ENCODE measurements at places on chromosomes 2 and 18.
A peak's percentile ranks its signal among the peaks of the same experiment; 100 is the strongest.

GRCh38 chr2:150676747-150677383 is 189.4 kb upstream of the RND3 start:
- DNase-seq: no peak
- H3K4me3 ChIP-seq: no peak overlapping the region
- H3K27ac ChIP-seq: no peak overlapping the region
- H3K27me3 ChIP-seq: no peaks in the 10 kb centered on the region

DNA sequence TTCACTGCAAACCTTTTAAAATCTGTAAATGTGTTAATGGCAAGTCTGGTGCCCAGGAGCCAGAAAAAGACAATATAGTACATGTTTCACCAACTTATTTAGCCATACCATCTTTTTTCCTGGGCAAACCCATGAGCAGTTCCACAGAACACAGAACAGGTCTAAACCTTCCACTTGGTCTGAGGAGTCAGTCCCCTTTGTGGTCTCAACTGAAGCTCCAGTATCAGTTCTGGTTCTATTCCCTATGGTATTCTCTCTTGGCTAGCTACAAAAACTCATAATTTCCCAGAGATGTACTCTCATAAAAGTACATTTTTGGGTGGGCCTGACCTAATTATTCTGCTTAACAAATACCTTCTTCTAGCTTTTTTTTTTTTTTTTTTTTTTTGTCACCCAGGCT is 31.2 kb downstream of the STK17B start:
- peaks cover 56% of the 10 kb centered on the region for H3K36me3 ChIP-seq
- H3K4me1 ChIP-seq: peaks cover 11% of the 10 kb centered on the region
- H3K27ac ChIP-seq: peak overlapping the region; percentile 83
- no peaks in the 10 kb centered on the region for H3K27me3 ChIP-seq
- peak overlapping the region; percentile 30 for H3K4me3 ChIP-seq
- no peak for DNase-seq

- H3K27ac ChIP-seq: no peak overlapping the region
- H3K4me1 ChIP-seq: peaks cover 33% of the 10 kb centered on the region
- no peak overlapping the region for H3K4me3 ChIP-seq
- H3K27me3 ChIP-seq: no peaks in the 10 kb centered on the region
Observed at GRCh38 chr2:127877626-127878025, 8.1 kb downstream of the AMMECR1L start.

GRCh38 chr2:86053166-86053565 is 52.5 kb downstream of the POLR1A start:
- H3K27me3 ChIP-seq: no peaks in the 10 kb centered on the region
- peaks cover 45% of the 10 kb centered on the region for H3K36me3 ChIP-seq
- H3K27ac ChIP-seq: no peak overlapping the region
- no peak overlapping the region for H3K4me3 ChIP-seq
- DNase-seq: no peak

- H3K36me3 ChIP-seq: peaks cover 31% of the 10 kb centered on the region
- no peak overlapping the region for H3K4me3 ChIP-seq
- peaks cover 89% of the 10 kb centered on the region for H3K4me1 ChIP-seq
- no peaks in the 10 kb centered on the region for H3K27me3 ChIP-seq
Observed at GRCh38 chr2:237670641-237671040, 43.3 kb downstream of the LRRFIP1 start.

GRCh38 chr2:224910574-224910925 is 131.7 kb downstream of the DOCK10 start:
- peaks cover 26% of the 10 kb centered on the region for H3K4me1 ChIP-seq
- peaks cover 47% of the 10 kb centered on the region for H3K36me3 ChIP-seq
- H3K4me3 ChIP-seq: no peak overlapping the region
- no peaks in the 10 kb centered on the region for H3K27me3 ChIP-seq
- H3K27ac ChIP-seq: peak overlapping the region; percentile 38
- DNase-seq: no peak

GRCh38 chr18:47619771-47620448 is 310.5 kb downstream of the SMAD2 start:
- H3K4me3 ChIP-seq: no peak overlapping the region
- H3K27ac ChIP-seq: no peak overlapping the region
- H3K27me3 ChIP-seq: peaks cover 38% of the 10 kb centered on the region

DNA sequence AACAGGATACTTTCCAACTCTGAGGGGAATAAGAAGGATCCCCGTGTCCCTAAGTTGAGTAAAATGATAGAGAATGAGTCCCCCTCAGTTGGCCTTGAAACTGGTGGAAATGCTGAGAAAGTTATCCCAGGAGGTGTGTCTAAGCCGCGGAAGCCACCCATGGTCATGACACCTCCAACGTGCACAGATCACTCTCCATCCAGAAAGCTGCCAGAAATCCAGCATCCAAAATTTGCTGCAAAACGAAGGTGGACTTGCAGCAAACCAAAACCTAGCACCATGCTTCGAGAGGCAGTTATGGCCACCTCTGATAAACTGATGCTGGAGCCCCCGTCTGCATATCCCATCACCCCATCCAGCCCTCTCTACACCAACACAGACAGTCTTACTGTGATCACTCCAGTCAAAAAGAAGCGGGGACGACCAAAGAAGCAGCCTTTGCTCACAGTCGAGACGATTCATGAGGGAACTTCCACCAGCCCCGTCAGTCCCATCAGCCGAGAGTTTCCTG is 270.1 kb downstream of the SETBP1 start:
- peaks cover 67% of the 10 kb centered on the region for H3K36me3 ChIP-seq
- H3K27me3 ChIP-seq: no peaks in the 10 kb centered on the region
- DNase-seq: no peak
- peaks cover 14% of the 10 kb centered on the region for H3K4me1 ChIP-seq

DNA sequence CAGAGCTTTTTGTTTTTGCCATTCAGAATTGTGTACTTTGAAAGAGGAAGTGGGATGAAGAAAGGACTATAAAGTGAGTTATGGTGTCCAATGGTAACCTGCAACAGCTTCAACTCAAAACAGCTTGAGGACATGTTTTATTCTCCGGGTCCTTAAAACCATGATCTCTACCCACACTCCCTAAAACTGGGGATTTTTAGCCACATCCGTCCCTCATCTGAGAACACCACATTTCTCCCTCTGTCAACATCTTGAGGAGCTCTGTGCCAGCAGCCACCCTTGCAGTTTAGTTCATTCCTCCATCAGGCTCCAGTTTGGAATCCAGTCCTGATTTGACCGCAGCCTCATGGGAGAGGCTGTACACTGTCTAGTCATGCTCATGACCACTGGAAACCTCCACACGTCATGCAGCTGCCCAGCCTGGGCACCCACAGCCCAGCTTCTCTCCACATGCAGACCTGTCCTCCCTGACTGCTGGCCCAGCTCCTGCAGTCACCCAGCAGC is 62.6 kb downstream of the C18orf63 start:
- no peak for DNase-seq
- peaks cover 7% of the 10 kb centered on the region for H3K4me1 ChIP-seq
- no peak overlapping the region for H3K27ac ChIP-seq
- peaks cover 3% of the 10 kb centered on the region for H3K36me3 ChIP-seq

DNA sequence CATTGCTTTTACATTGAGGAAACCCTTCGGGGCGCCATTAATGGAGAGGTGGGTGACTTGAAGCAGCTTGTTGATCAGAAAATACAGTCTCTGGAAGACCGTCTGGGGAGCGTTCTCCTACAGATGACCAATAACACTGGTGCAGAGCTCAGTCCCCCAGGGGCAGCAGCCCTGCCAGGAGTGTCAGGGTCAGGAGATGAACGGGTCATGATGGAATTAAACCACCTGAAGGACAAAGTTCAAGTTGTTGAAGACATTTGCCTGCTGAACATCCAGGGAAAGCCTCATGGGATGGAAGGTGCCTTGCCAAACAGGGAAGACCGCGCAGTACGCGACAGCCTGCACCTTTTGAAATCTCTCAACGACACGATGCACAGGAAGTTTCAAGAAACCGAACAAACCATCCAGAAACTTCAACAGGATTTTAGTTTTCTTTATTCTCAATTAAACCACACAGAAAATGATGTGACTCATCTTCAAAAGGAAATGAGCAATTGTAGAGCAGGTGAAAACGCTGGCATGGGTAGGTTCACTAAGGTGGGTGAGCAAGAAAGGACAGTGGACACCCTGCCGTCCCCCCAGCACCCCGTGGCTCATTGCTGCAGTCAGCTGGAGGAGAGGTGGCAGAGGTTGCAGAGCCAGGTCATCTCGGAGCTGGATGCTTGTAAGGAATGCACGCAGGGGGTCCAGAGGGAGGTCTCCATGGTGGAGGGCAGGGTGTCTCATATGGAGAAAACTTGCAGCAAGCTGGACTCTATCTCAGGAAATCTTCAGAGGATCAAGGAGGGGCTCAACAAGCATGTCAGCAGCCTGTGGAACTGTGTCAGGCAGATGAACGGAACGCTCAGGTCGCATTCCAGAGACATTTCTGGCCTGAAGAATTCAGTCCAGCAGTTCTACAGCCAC is 45.0 kb downstream of the EMILIN2 start:
- H3K36me3 ChIP-seq: peaks cover 71% of the 10 kb centered on the region
- no peaks in the 10 kb centered on the region for H3K4me1 ChIP-seq
- H3K27ac ChIP-seq: no peak overlapping the region

DNA sequence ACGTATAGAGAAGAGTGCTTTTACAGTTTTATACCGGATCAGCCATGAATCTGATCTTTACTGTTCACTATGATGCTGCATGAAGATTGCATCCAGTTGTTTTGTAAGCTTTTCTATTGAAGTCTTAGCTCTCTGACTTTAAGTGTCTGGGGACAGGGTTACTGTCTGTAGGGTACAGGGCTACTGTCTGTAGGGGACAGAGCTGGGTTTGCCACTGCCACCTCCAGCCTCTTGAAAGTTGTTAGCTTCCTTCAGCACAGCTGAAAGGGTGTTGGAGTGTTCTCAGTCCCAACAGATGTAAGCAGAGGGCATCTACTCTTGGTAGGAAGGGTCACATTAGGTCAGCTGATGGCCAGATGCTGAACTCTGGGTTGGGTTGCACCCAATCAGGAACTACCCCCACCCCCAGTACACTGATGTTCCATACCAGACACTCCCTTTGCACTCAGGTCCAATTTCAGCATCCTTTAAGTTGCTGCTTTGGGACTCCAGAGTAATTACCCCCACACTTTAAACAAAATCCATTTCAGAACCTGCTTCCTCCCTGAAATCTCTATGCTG is 58.0 kb downstream of the MYL12B start:
- H3K4me3 ChIP-seq: no peak overlapping the region
- H3K27ac ChIP-seq: no peak overlapping the region
- peaks cover 7% of the 10 kb centered on the region for H3K27me3 ChIP-seq
- peaks cover 3% of the 10 kb centered on the region for H3K36me3 ChIP-seq
- H3K4me1 ChIP-seq: peaks cover 16% of the 10 kb centered on the region

DNA sequence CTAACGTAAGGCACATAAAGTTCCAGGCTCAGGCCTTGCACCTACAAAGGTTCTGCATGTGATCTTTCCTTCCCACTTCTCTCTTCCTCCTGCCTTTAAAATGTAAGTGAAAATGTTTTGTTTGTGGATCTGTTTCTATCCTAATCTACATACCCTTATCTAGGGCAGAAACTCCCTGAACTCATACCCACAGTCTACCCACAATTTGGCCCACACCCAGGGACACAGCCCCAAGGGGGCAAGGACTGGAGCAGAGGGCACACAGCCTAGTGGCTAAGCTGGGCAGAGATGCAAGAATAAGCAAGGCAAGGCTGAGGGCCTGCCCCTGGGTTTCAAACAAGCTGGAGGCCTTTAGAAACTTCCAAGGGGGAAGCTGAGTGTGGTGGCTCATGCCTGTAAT is 71.0 kb downstream of the HS1BP3 start:
- peaks cover 1% of the 10 kb centered on the region for H3K36me3 ChIP-seq
- H3K27me3 ChIP-seq: no peaks in the 10 kb centered on the region
- peaks cover 55% of the 10 kb centered on the region for H3K4me1 ChIP-seq
- DNase-seq: peak; percentile 23

GRCh38 chr18:58796220-58796619 is 68.5 kb upstream of the ZNF532 start:
- no peak for DNase-seq
- H3K4me3 ChIP-seq: no peak overlapping the region
- no peaks in the 10 kb centered on the region for H3K27me3 ChIP-seq
- no peak overlapping the region for H3K27ac ChIP-seq
- H3K36me3 ChIP-seq: no peaks in the 10 kb centered on the region

- no peak for DNase-seq
- H3K27me3 ChIP-seq: peaks cover 5% of the 10 kb centered on the region
- H3K36me3 ChIP-seq: no peaks in the 10 kb centered on the region
- no peak overlapping the region for H3K27ac ChIP-seq
- no peak overlapping the region for H3K4me3 ChIP-seq
- no peaks in the 10 kb centered on the region for H3K4me1 ChIP-seq
Observed at GRCh38 chr18:6561420-6561861, 146.7 kb upstream of the L3MBTL4 start.

DNA sequence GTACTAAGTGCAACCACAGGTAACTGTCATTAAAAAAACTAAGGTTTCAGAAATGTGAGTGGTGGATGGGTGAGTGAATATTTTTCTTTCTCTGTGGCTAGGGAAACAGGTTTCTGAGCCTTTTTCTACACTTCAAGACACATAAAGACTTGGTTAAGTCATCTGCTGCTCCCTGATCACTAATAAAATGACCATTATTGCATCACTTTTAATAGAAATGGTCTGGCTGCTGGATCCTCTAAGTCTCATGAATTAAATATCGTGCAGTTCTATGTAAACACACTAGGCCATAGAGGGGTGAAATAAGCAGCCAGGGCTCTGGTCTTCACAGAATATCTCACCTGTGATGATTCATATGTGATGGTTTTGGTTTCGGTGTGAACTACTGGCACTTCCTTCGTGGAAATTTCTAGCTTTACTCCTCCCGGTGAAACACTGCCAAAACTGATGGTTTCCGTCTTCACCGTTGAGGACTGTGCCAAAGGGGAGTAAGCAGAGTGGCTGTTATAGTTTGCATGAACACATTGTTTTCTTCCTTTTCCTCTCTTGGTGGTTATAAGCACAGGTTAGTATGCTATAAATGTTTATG is 100.4 kb upstream of the ZBTB14 start:
- no peak overlapping the region for H3K4me3 ChIP-seq
- H3K27me3 ChIP-seq: peaks cover 21% of the 10 kb centered on the region
- no peaks in the 10 kb centered on the region for H3K4me1 ChIP-seq
- no peak for DNase-seq
- no peak overlapping the region for H3K27ac ChIP-seq
- H3K36me3 ChIP-seq: no peaks in the 10 kb centered on the region

DNA sequence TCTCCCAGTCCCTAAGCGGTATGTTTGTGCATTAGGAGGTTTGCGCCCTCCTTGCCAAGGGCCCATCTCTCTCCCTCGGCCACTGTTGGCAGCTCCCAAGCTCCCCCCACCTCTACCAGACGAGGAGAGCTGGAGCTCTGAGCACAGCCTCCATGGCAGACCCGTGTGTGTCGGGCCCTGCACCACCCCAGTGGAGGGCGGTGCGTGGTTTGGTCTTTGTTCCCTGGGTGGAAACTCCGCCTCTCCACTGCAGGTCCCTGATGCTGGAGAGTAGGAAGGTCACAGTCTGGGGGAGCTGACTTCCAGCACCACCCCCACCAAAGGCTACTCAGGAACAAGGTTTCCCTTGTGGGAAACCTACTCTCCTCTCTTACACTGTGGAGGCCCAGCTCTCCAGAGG is 162.6 kb upstream of the FHL2 start:
- DNase-seq: no peak
- peaks cover 37% of the 10 kb centered on the region for H3K27me3 ChIP-seq
- H3K4me1 ChIP-seq: no peaks in the 10 kb centered on the region
- no peak overlapping the region for H3K4me3 ChIP-seq
- no peaks in the 10 kb centered on the region for H3K36me3 ChIP-seq

All from stimulated activated naive B cell treated with anti-CD40 and anti-IgM and Interleukin-4, amounts not matched to agents 10 μg/mL and 1 μg/mL and 100 μg/mL, for 72 hours (primary cell).